ENCODE measurements at places on chromosomes 6 and 20. TPM values are rescaled to one million over a fixed set of nuclear protein-coding genes. Genes with fewer than 3 reads are reported as not detected.

EYA4 gene
- 0.05 TPM for polyA plus RNA-seq

KDM1B gene
- 32.7 TPM for polyA plus RNA-seq

GRCh38 chr6:138206862-138207261 is 11.4 kb downstream of the PBOV1 start:
- no peak for DNase-seq

GRCh38 chr6:26170951-26171841 is 84.0 kb downstream of the HFE start:
- DNase-seq, result no peak

GRCh38 chr6:54595844-54596243 is 250.7 kb upstream of the FAM83B start:
- no peak for DNase-seq

GRCh38 chr20:63411898-63412631 is 50.9 kb upstream of the CHRNA4 start:
- DNase-seq, result no peak

- DNase-seq, result no peak
Measured at GRCh38 chr20:4740774-4741431, 19.2 kb downstream of the PRND start.

Data from keratinocyte (primary cell).